ENCODE measurements at places on chromosomes 5 and 9.

- DNase-seq: no peak
Observed at GRCh38 chr5:173919443-173919842, 31.3 kb downstream of the CPEB4 start.

DNA sequence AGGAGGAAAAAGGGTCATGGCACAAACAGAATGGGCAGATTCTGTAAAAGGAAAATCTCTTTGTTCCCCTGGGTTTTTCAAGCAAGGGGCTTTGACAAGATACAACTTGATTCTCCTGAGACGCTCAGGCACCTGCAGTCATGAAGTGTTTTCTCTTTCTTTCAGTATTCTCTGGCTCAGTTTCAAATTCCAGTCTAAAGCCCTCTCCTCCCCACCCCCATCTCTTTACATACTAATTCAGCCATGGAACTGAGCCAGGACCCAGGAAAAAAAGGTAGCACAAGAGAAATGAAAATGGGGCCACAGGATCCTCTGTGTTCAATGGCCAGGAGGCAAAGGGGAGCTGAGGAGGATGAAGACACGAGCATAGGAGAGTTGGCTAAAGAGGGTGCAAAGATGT is 408.4 kb downstream of the SPOCK1 start:
- DNase-seq: no peak

- no peak for DNase-seq
Observed at GRCh38 chr5:180155365-180155926, 53.6 kb downstream of the RASGEF1C start.

- no peak for DNase-seq
Observed at GRCh38 chr5:4941957-4942830, 197.9 kb upstream of the ADAMTS16 start.

- peak; percentile 2 for DNase-seq
Observed at GRCh38 chr9:5321058-5321457, 16.5 kb upstream of the RLN2 start.

DNA sequence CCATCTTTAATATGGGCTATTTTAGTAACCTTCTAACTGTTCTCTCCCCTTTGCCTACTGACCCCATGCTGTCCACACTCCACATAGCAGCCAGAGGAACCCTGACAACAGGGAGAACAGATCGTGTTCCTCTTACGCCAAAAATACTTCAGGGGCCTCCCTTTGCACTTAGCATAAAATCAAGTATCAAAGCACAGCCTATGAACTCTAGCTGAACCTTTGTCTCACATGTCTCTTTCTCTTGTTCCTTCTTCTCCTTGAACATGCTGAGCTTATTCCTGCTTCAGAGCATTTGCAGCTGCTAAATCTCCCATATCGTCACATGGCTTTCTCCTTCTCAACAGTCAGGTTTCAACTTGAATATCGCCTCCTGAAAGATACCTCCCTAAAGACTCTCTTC is 698.8 kb upstream of the C9orf72 start:
- no peak for DNase-seq

DNA sequence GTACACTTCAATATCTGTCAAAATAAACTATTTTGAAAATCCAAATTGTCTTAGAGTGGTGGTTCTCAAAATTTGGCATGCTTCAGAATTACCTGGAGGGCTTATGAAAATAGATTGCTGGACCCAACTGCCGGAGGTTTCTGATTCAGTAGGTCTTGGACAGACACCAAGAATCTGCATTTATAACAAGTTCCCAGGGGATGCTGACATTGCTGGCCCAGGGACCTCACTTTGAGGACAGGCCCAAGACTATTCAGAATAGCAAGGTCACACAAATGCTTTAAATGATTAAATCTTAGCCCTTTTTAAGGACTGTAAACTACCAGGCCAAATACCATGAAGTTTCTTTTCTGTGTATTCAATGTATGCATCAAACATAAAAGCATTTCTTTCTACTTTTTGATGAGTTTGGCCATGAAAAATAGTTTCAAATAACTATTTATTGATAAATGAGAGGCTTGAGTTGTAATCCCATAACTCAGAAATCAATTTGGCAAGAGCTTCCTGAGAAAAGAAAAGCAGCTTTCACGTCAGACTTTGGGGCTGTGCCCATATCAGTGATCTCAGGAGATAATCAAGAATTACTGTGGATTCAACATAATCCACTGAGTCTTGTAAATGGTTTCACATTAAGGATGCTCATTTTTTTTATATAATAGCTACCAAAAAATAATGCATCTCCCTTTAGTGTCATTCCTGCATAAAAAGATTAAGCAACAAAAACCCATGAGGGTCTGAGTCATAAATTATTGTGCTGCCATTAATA is 191.4 kb downstream of the FRMD3 start:
- DNase-seq: no peak

- peak; percentile 56 for DNase-seq
Observed at GRCh38 chr9:92468206-92468605, 14.1 kb downstream of the ASPN start.

DNA sequence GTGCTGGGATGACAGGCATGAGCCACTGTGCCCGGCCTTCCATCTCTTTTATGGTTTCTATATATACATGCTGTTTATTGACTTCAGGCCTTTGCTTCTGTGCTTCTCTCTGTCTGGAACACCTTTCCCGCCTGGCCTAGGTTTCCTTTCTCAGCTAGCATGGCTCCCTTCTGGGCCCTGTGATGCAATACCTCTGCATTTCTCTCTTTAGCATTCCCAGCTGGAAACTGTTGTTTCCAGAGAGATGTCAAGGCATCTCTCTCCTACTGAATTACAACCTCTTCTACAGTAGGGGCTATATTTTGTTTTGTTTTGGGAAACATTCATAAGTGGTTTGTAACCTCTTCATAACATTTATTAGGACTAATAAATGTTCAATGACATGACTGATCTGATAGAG is 57.1 kb downstream of the RPS23 start:
- peak; percentile 2 for DNase-seq

GRCh38 chr5:172939611-172940267 is 19.5 kb upstream of the RPL26L1 start:
- peak; percentile 21 for DNase-seq

- DNase-seq: peak; percentile 12
Observed at GRCh38 chr5:137370096-137371071, 128.7 kb downstream of the SPOCK1 start.

DNA sequence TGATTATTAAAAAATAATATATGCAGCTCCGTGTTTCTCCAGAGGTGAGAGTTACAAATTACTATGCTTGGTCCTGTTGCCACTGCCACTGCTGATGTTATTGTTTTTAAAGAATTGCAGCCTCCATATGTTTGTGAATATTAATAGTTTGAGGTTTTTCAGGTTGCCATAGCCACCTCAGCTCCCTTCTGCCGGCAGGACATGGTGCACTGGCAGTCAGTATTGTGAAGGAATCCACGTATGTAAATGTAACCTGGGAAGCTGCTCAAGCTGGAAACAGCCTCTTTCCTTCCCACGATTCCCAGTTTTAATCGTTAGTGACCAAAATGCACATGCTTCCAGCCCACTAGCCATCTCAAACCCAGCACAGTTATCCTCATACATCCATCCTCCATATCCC is 184.4 kb upstream of the CCNG1 start:
- DNase-seq: no peak

DNA sequence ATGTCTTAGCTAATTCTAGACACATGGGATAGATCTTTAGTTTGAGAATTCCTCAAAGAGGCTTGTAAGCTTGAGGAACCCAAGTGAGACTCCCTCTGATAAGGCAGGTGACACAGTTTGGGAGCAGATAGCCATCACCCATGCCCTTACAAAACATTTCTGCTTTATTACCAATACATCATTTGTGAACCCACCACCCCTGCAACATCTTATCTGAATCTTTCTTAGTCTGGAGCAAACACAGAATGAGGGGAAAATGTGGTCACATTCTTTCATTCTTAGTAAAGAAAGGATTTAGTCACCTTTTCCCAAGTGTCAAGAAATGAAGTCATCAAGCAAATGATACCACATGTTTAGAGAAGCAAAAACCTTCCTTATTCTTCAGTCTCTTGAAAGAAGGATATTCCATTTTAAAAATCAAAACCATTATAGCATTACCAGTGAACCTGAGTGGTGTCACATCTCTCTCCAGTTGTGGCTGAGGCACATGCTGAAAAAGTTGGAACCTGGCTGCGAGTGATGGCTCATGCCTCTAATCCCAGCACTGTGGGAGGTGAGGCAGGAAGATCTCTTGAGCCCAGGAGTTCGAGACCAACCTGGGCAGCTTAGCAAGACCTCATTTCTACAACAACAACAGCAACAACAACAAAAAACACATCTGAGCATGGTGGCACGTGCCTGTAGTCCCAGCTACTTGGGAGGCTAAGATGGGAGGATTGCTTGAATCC is 65.9 kb downstream of the PRKACG start:
- DNase-seq: no peak

GRCh38 chr5:174733091-174733690 is 8.8 kb downstream of the MSX2 start:
- DNase-seq: no peak

DNA sequence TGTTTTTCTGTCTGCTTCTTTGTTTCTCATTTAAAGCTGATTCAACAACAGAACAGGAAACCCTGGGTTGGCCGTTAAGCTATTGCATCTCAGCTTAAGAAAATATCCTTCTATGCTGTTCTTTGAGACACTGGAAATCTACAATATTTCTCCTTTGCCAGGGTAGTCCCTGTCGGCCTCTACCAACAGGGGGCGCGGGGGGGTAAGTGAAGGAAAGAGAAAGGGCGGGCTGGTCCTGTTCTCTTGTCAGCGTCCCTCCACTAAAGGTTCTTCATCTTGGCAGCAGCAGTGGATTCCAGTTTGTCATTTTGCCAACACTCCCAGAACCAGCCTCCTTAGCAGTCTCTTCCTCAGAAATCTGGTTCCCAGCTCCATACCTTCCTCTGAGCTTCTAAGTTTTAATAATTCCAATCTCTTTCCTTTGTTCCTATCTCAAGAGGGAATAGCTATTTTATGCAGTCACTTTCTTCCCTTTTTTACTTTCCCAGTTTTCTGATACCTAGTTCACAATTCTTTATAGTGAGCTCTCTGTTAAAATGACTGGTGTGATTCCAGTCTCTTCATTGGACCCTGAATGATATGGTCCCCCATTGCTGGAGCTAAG is 222.3 kb downstream of the GLIS3 start:
- DNase-seq: peak; percentile 82

- DNase-seq: no peak
Observed at GRCh38 chr9:250625-251024, 36.0 kb downstream of the DOCK8 start.

DNA sequence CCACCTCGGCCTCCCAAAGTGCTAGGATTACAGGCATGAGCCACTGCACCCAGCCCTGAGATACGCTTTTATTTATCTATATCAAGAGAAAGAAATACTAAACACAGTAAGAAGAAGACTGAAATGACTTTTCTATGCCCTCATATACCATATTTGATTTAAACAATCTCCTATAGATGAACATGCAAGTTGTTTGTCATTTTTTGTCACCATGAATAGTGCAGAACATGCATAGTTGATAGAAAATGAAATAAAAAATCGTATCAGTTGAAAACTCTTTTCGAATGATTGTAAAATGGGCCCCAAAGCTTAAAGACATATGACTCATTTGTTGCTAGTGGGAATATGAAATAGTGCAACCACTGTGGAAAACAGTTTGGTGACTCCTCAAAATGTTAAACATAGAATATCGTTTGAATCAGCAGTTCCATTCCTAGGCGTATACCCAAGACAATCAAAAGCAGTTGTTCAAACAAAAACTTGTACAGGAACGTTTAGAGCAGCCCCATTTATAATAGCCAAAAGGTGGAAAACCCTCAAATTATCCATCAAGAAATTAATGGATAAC is 61.4 kb upstream of the ANKH start:
- no peak for DNase-seq

GRCh38 chr5:143402553-143403333 is 743 bp downstream of the NR3C1 start:
- peak; percentile 11 for DNase-seq

GRCh38 chr5:149452665-149453617 is 73.8 kb upstream of the IL17B start:
- DNase-seq: peak; percentile 97

- DNase-seq: no peak
Observed at GRCh38 chr5:91495699-91496098, 112.6 kb upstream of the ARRDC3 start.

DNA sequence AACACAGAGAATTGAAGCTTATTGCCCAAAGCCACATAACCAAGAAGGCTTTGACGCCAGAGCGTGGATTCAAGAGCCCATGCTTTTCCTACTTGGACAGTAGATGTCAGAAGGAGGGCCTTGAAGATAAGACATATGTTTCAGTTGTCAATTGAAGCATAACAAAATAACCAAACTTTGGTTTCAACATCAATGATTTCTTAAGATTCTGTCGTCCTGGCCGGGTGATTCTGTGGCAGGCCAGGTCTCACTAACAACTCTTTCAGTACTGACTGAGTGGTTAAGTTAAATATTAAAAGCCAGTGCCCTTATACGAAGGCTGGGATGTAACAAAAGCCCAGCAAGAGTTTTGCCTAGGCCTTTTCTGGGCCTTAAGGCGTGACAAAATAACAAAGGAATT is 94.0 kb downstream of the RCL1 start:
- no peak for DNase-seq

GRCh38 chr9:19116107-19116790 is 11.0 kb downstream of the PLIN2 start:
- DNase-seq: peak; percentile 70

DNA sequence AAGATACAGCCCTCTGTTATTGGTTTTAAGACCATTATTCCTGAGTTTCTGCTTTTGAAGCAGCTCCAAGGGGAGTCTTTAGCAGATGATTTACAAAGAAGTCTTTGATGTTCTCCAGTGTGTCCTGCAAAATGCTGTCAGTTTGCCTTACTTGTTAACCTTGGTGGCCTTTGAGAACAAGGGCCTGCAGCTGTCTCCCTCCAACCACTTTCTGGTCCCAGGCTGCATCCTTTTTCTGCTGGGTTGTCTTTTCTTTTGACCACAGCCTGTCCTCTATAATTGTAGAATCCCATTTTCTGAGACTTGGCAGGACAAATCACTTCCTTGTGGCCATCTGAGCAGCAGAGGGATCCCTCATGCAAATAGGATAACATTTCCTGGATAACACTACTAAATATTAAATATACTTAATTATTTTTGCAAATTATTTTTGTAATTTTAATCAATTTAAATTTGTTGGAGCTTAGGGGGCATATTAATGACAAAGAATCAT is 281.4 kb downstream of the DMRT2 start:
- no peak for DNase-seq

- DNase-seq: no peak
Observed at GRCh38 chr5:5141339-5141599, 1.1 kb downstream of the ADAMTS16 start.

GRCh38 chr9:96168882-96169281 is 133.1 kb downstream of the HSD17B3 start:
- no peak for DNase-seq

- no peak for DNase-seq
Observed at GRCh38 chr9:134076644-134077043, 8.8 kb upstream of the BRD3 start.
